T-cell (primary cell): ENCODE measurements at places on chromosomes 6 and 20. TPM values are rescaled to one million over a fixed set of nuclear protein-coding genes. Genes with fewer than 3 reads are reported as not detected.

- no peak for DNase-seq
Measured at GRCh38 chr20:12927489-12927888, 81.3 kb upstream of the SPTLC3 start.

GRCh38 chr6:127971386-127971785, 70.5 kb upstream of the THEMIS start:
- no peak for DNase-seq

- DNase-seq: no peak
Measured at GRCh38 chr6:10305790-10306415, 109.0 kb downstream of the TFAP2A start.

Gene PAX1
- total RNA-seq: not detected

- no peak for DNase-seq
Measured at GRCh38 chr6:3322366-3322890, 63.7 kb downstream of the PSMG4 start.

GRCh38 chr6:52161689-52162438, 24.3 kb upstream of the IL17A start:
- DNase-seq: no peak

DNA sequence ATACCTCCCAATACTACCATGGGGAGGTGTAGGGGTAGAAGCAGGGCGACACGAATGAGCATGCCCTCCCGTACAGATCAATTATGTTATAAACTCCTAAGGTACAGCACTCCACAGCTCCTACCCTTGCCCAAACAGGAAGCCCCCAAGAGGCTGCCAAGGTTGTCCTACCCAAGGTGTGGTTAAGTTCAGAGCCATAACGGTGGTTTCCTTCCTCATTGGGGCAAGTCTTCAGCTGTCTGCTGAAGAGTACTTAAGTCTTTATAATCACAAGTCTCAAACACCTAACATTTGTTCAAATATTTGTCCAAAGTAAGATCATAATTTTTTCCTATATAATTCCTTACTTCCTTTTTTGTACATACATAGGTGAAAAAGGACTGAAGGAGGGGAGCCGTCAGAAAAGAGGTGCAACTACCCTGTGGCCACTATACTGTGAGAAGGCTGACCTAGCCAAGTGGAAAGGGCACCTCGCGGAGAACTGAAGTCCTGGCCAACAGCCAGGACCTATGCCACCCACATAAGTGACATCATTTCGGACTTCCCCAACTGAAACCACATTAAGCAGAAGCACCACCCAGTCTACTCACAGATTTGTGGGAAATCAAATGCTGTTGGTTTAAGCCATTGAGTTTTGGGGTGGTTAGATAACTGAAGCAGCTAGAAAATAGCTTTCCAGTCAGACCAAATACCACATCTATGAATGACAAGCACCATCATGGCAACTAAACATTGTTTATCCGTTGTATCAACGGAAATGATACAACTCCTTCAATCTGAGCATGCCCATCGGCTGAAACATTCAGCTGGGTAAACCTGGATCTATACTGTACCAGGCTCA, 2.9 kb upstream of the RAB22A start:
- DNase-seq: peak; percentile 73

DNA sequence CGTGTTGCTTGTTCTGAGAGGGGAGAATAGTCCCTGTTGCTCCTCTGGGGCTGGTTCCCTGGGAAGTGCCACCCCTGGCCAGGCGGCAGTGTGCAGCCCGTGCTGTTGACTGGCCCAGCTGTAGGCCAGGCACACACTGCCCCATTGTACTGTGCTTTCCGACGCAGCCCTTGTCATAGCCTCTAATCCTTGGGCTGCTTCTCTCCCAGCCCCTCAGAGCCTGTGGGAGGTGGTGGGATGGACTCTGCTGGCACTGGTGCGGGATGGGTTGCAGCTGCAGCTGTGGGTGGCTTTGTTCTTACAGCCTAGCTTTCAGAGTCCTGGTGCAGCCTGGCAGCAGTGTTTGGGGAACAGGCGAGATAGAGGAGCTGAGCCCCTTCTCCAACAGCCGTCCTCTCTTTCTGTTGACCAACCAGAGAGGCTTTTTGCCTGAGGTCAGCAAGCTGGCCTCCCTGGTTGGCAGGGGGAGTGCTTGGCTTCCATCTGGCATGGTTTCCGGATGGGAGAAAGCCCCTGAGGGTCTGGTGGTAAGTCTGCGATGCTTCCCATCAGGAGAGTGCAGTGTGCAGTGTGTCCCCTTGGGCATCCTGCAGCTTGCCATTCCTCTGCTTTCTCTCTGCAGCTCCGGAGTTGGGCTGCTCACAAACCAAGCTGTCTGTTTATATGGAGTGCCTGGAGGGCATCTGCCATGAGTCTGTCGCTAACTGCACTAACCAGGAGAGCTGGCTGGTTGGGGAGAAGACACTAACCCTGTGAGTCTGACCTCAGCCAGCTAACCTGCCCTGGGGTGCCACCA, 12.1 kb downstream of the TJAP1 start:
- no peak for DNase-seq

Gene BPIFA1
- total RNA-seq: not detected

- no peak for DNase-seq
Measured at GRCh38 chr6:30363459-30363858, 18.5 kb downstream of the RPP21 start.

DNA sequence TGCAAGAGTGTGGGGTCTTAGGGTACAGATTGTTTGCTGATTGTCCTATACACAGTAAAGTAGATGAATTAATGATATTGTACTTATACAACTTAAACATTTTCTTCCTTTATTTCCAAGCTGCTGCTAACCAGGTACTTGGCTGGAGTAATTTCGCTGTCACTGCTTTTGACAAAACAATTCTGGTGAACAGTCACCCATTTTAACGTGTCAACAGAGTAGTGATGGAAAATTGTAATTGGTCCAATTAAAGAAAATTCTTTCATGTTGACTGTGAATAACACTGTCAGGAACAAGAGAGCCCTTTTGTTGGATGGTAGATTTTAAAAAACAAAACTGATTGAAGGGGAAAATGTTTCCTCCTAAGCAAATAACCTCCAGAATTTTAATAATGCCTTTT, 26.4 kb upstream of the MROH8 start:
- no peak for DNase-seq

DNA sequence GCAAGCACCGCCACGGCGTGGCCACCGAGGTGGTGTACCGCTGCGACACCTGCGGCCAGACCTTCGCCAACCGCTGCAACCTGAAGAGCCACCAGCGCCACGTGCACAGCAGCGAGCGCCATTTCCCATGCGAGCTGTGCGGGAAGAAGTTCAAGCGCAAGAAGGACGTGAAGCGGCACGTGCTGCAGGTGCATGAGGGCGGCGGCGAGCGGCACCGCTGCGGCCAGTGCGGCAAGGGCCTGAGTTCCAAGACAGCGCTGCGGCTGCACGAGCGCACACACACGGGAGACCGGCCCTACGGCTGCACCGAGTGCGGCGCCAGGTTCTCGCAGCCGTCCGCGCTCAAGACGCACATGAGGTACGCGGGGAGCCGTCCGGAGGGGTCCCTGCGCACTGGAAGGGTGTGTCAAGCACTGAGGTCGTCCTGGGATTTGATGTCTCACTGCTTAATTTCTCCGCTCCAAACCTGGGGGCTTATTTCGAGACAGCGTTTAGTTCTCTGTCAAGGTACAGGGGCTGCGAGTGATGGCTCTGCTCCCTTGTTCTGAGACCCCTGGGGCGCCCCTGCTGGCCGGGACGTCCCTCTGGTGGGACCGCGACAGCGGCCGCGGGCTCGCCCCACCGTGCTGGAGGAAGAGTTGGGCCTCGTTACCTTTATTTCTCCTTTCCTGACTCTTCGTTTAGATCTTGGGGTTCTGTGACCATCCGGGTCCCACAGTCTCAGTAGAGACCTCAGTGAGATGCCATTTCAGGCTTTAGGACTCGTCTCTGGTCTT, 3.6 kb downstream of the GZF1 start:
- DNase-seq: no peak

DNA sequence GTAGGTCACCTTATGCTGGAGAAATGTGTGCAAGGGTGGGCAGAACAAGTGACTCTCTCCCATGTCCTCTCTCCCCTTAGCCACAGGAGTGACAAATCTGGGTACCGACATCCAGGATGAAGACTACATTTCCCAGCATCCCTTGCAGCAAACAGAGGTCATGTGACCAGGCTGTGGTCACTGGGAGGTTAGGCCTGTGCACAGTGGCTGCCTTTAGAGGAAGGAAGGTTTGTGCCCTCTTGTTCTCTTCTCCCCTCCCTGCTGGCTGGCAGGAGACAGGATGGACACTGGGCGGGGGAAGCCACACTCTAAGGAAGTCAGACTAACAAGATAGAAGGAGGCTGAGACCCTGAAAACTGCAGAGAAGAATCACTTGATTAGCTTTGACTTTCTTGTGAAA, 360.2 kb downstream of the PREX1 start:
- DNase-seq: peak; percentile 6

- DNase-seq: no peak
Measured at GRCh38 chr6:112701201-112701600, 354.1 kb downstream of the RFPL4B start.

Gene GPR6
- total RNA-seq: not detected

Gene GTF3C6
- total RNA-seq: 29.7 TPM

DNA sequence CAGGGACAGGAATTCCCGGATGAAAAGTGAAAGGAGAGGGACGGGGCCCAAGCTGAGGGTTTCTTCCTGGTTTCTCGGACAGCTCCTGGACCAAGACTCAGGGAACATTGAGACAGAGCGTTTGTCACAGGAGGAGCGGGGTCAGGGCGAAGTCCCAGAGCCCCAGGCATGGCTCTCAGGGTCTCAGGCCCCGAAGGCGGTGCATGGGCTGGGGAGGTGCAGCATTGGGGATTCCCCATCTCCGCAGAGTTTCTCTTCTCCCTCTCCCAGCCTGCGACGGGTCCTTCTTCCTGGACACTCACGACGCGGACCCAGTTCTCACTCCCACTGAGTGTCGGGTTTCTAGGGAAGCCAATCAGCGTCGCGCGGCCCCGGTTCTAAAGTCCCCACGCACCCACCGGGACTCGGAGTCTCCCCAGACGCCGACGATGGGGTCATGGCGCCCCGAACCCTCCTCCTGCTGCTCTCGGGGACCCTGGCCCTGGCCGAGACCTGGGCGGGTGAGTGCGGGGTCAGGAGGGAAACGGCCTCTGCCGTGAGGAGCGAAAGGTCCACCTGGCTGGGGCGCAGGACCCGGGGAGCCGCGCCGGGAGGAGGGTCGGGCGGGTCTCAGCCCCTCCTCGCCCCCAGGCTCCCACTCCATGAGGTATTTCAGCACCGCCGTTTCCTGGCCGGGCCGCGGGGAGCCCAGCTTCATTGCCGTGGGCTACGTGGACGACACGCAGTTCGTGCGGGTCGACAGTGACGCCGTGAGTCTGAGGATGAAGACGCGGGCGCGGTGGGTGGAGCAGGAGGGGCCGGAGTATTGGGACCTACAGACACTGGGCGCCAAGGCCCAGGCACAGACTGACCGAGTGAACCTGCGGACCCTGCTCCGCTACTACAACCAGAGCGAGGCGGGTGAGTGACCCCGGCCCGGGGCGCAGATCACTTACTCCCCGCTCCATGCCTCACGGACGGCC, 54.6 kb upstream of the POLR1H start:
- DNase-seq: no peak

DNA sequence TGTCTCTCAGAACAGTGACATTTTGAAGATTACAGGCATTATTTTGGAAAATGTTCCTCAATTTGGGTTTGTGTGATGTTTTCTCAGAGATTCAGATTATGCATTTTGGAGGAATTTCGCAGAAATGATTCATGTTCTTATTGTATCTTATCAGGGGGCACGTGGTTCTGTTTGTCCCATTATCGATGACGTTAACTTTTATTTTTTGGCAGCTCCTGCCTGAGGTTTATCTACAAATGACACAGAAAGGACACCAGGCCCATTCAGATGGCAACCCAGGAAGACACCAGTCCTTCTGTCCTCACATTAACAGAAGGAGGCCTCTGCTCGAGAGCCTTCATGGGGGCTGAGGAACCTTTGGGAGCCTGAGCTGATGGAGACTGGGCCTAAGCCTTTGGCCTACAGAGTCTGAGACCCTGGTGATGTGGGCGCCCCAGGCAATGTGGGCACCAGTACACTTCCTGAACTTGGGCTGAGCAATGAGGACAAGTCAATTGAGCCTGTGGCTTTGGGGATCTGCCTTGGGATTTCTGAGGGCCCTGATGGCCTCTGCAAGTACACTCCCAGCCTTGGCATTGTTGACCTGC, 41.2 kb upstream of the EZR start:
- no peak for DNase-seq

Gene SPATS1
- not detected for total RNA-seq

DNA sequence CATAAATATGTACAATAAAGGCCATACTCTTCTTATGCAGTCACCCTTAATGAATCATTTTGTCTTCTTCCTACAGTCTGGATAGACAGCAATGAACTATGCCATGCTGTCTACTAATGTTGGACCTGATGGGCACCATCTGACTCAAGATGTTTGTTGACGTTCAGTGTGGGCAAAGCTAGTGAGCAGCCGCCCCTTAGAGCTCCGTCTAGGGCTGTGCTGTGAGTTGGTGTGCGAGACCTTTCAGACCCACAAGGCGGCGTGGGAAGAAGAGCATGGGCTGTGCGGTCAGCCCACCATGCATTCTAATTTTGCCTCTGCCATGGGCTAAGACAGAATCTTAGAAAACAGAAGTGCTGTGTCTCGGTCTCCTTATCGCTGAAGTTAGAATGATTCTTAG, 829.4 kb downstream of the QKI start:
- no peak for DNase-seq

Gene GNMT
- total RNA-seq: 1.2 TPM

GRCh38 chr6:33754222-33754621, 7.5 kb upstream of the IP6K3 start:
- no peak for DNase-seq

- no peak for DNase-seq
Measured at GRCh38 chr6:75114806-75115205, 91.0 kb downstream of the COL12A1 start.

Gene PI3
- total RNA-seq: not detected

Gene HLA-DRB5
- total RNA-seq: not detected

DNA sequence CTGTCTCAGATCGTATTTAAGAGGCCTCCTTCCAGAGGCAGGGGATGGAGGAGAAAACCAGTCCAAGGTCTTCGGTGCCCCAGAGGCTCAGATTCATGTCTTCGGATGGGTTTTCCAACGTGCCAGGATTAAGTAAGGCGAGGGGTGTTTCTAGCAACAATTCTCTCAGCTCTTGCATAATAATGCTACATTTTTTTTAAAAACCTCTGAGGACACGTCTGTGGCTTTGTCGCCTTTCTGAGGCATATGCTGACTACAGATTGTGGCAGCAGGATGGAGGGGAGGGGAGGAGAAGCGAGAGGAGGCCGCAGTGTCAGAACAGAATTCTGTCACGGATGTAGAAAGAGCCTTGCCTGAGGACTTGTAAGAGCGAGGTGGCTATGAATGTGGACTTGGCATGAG, 17.7 kb upstream of the CCDC167 start:
- DNase-seq: peak; percentile 88

- no peak for DNase-seq
Measured at GRCh38 chr6:105087571-105088211, 92.1 kb downstream of the POPDC3 start.

GRCh38 chr20:41334443-41335421, 5.9 kb upstream of the LPIN3 start:
- DNase-seq: no peak

- DNase-seq: no peak
Measured at GRCh38 chr6:43895656-43896328, 125.8 kb downstream of the VEGFA start.

Gene DNAH8
- 0.07 TPM for total RNA-seq

GRCh38 chr6:135013211-135013610, 41.4 kb downstream of the HBS1L start:
- no peak for DNase-seq

Gene EMILIN3
- not detected for total RNA-seq

GRCh38 chr6:42049948-42050296, 402 bp upstream of the TAF8 start:
- DNase-seq: no peak
